ENCODE measurements at places on chromosomes 7 and 10.

DNA sequence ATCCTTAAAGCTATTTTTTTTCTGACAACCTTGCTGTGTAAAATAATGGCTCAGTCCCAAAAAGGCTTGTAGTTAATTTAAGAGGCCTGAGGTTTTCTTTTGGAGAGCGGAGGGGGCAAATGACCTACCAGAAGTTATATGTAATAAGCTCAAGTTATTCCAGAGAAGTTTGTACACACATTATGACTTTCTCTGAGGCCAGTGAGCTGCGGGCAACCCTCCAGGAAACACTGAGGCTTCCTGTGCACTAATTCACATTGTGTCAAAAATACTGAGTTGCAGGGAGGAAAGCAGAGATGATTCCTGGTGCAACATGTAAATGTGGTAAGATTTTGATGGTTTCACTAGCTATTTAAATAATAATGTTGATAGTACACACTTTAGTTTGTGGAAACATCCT is 188.6 kb downstream of the DIP2C start:
- DNase-seq = no peak

GRCh38 chr10:61486738-61487396 is 33.7 kb upstream of the TMEM26 start:
- DNase-seq = no peak

DNA sequence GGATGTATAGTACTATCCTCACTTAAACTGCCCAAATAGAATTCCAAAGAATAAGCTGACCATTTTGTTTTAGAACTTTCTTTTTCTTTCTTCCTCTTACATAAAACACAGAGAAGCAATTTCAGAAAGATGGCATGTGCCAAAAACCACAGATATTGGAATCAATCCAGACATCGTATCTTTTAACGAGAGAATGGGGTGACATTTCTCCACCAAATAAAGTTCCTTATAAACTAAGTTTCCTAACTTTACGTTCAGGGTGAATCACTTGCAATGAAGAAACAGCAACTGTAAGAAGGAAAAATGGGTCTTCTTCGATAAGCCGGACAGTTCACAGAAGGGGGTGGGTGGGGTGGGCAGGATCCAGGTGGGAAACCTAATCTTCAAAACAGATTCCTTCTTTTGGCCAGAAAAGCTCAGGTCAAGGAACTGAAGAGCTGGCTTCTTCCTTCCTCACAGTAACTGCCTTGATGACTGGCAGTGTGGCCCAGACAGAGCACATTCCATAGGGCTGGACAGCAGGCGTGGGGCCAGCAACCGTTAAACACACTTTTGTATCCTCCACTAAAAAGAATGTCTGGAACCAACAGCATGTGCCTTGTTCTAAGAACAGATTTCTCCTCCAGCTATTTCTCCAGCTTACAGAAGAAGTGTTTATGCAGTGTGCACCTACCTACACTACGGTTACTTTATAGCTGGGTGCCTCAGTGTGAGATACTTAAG is 31.5 kb downstream of the CREB3L2 start:
- DNase-seq = peak; percentile 73

GRCh38 chr10:75967491-75967890 is 536.1 kb downstream of the LRMDA start:
- DNase-seq = no peak

DNA sequence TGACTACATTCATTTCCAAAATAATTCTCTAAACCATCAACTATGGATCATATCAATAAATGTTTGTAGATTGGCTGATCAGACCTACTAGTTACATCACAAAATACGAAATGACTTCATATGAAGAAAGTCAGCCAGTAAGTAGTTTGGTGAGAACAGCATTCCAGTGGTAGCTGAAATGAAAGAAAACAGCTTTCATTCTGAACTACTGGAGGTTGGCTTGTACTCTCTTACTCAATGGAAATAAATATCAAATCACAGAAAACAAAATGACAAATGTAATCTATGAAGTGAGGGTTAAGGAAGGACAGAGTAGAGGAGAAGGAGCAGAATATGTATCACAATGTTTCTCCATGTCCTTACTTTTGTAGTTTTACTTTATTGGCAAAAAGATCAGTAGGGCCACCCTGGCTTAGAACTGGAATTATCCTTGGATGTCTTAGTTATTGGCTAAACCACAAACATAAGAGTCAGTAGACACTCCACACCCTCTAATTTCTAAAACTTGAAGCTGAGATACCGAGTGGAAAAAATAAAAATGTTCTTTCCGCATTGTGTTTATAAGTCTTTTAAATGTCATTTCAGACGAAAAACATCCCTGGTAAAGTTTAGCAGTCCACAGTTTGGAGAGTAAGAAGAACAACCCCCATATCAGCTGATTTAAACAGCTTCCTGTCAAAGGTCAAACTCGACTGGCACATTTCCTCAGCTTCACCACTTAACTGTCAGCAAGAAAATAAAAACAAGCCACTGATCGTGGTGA is 74.0 kb upstream of the DGKI start:
- no peak for DNase-seq

DNA sequence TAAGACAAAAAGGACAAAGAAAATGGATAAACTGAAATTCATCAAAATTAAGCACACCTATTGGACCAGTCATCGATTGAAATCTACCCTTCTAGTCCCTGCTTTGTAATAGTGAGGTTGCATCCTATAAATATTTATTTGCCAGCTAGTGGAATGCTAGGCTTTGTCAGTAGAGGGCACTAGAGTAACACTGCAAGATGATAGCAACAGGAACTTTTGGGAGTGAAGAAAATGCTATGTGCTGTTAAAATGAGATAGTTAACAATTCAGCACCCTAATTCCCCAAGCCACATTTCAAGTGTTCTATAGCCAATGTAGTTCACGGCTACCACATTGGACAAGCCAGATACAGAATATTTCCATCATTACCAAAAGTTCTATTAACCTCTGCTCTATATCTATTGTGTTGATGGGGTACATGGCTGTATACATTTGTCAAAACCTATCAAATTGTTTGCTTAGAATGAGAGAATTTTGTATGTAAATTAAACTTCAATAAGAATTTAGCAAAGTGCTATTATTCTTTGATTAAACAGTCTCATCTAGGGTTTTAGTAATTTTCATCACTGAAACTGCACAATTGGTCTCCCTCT is 69.8 kb downstream of the LSMEM1 start:
- peak; percentile 58 for DNase-seq

- peak; percentile 59 for DNase-seq
Measured at GRCh38 chr10:35328404-35329037, 7.8 kb upstream of the CCNY start.
